ENCODE measurements at places on chromosomes 4 and X.

GRCh38 chrX:115563633-115564162 lies 2.7 kb downstream of the PLS3 start:
- no peak for DNase-seq

- no peak for DNase-seq
Observed at GRCh38 chrX:102067966-102068723, 57.3 kb upstream of the TCEAL2 start.

DNA sequence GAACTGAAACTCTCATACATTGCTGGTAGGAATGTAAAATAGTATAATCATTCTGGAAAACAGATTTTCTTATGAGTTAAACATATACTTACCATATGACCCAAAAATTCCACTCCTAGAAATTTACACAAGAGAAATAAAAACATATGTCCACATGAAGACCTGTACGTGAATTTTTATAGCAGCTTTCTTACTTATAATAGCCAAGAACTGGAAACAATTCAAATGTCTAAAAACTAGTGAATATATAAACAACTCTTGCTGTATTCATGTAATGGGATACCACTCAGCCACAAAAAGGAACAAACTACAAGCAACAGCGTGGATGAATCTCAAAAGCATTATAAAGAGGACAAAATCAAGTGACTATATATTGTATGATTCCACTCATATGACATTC lies 27.5 kb downstream of the TMEM156 start:
- DNase-seq, result no peak

DNA sequence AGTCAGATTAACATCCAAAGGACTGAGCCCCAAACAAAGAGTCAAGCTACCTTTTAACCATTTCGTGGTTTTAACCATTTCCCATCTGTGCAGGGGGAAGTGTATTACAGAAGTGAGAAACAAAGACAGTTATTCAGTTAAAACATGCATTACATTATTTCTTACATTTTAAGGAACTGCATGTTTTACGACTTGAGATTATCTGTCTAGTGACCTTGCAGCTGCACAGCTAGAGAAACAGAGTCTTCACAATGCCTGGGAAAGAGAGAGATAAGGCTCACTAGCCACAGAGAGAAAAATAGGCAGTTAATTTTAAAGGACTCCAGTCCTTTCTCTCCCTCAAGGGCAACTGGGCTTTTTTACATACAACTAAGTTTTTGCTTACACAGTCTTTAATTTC lies 48.7 kb upstream of the KLHL4 start:
- DNase-seq, result no peak

DNA sequence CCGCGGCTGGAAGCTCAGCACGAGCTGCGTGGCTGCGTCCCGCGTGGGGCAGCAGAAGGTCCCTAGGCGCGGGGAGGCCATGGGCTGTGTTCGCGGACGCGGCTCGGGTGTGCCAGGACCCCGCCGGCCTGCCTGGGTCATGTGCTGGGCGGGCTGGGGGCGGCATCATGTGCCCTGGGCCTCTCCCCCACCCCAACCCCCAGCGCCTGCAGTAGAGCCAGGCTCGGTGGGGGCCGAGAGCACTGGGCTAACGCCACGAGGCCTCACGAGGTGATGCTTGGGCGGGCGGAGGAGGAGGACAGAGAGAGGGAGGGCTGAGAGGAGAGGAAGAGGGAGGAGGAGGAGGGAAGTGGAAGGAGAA lies at the start of gene GPR143:
Gene GPR143 (minus strand): TSS at position 111 of the 361 bp plus-strand sequence. CDS start 30 bp downstream, at position 81.
- DNase-seq, result no peak

- peak; percentile 33 for DNase-seq
Observed at GRCh38 chr4:47827343-47828047, 10.4 kb downstream of the CORIN start.

DNA sequence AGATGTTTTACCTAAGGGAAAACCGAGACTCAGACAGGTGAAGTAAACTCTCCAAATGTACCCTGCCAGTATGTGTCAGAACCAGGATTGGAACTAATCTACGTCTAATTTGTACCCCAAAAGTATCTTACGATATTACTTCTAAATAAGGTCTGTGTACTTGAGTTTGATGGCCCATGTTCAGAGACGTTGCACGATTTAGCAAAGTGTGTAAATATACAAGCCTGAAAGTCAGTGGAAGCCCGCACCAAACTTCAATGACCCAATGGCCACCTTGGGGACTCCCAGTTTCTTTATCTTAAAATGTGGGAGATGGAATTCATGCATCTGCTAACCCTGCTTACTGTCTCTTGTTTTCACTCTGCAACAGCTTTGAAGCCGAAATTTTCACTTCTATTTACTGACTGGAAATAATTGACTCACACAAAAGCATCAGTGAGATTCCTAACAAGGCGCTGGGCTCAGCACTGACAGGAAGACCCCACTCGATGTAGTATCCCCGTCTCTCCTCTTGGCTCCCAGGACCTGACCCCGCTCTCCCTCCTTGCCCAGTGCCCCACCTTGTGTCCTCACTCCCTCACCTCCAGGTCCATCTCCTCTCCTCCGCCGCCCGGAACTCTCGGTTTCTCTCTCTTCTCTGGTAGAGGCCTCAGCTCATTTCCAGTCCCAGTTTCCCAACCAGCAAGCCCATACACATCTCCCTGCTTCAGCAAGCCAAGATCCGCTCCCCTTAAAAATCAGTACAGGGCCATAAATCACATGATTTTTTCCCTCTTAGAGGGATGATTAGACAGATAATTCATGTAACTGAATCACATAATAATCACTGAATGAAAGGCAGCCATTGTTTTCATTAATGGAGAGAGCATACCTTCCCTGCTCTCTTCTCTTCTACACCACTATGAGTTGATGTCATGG lies 42.8 kb downstream of the ENPP6 start:
- no peak for DNase-seq

- DNase-seq, result no peak
Observed at GRCh38 chrX:16188687-16189086, 21.4 kb downstream of the MAGEB17 start.

GRCh38 chr4:76053730-76054129 lies 17.9 kb upstream of the CXCL11 start:
- DNase-seq, result no peak

- no peak for DNase-seq
Observed at GRCh38 chr4:102754044-102754443, 6.7 kb downstream of the MANBA start.

DNA sequence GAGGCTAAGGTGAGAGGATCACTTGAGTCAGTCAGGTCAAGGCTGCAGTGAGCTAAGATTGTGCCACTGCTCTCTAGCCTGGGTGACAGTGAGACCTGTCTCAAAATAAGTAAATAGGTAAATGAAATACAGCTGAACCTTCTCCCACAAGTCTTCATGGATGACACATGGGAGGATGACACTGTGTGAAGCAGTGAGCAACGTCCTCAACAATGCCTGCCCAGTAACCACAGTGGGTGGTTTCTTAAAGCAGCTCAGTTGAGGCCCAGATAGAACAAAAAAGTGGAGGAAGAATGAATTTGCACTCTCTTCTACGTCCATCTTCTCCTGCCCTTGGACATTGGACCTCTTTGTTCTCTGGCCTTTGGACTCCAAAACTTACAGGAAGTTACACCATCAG lies 52.7 kb downstream of the MSX1 start:
- DNase-seq, result no peak

GRCh38 chr4:165398570-165398969 lies 19.8 kb downstream of the CPE start:
- DNase-seq, result peak; percentile 85

DNA sequence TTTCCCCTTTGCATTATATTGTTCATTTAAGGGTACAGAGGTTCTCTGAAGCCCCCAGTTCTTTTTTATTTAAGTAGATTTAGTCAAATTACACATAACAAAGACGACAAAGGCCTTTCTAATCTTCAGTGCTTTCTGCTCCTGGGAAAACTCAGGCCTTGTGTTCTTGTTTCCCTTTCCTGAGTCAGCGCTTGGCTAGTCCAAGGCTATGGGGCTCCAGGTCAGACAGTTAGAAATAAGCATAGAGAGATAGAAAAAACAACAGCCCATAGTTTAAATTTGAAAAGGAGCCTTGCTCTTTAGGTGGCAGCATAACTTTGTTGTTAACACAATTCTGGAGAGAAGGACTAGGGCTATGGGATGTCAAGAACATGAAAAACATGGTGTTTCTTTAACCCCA lies 97.3 kb downstream of the PPP1R2C start:
- DNase-seq, result no peak

- DNase-seq, result no peak
Observed at GRCh38 chr4:3672465-3672831, 93.7 kb upstream of the ADRA2C start.

- DNase-seq, result no peak
Observed at GRCh38 chrX:118062048-118062789, 54.4 kb downstream of the KLHL13 start.

DNA sequence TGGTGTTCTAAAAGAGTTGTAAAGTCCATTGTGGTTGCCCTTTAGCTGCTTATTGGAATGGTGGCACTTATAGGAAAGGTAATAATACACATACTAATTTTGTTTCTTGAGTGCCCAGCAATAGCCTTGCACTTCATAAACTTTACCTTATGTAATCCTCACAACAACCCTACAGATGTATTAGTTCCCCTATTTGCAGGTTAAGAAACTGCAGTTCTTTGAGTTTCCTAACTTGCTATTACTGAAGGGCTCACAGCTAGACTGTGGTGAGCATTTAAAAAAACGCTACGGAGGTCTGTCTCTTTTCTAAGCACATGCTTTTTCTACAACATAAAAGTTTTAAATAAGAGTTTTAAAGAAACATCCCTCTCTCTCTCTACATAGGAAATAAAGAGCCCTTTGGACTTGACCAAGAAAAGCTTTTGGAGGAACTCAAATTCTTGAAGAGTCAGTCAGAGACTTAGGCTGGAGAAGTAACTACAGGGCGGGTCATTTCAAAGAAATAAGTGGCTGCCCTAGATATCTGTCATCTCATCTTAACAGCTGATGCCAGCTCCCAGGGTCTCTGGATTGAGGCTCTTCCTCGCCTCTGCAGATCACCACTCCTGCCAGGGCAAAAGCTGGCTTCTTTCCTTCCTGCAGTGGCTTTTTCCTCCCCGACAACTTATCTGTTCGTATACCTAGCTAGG lies 42.0 kb upstream of the FBXW7 start:
- DNase-seq, result no peak

DNA sequence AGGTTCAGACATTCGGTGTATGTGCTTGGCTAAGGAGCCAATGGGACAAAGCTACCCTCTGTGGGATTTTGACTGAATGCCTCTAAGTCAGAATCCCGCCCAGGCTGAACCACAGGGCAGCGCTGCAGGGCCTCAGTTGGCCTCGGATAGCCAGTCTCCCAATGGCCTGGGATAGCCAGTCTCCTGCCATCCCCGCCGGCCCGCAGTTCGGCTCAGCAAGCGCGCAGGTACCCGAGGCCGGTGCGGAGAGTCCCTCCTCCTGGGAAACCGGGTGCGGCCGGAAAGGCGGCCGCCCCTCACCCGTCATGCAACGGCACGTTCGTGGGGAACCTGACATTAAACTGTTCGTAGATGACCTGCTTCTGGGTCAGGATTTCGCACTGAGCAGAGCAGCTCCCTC lies 16.1 kb downstream of the PPEF2 start:
- DNase-seq, result no peak

GRCh38 chr4:26619784-26620183 lies 35.9 kb downstream of the TBC1D19 start:
- DNase-seq, result no peak

- no peak for DNase-seq
Observed at GRCh38 chr4:601612-602558, 23.5 kb upstream of the PDE6B start.

DNA sequence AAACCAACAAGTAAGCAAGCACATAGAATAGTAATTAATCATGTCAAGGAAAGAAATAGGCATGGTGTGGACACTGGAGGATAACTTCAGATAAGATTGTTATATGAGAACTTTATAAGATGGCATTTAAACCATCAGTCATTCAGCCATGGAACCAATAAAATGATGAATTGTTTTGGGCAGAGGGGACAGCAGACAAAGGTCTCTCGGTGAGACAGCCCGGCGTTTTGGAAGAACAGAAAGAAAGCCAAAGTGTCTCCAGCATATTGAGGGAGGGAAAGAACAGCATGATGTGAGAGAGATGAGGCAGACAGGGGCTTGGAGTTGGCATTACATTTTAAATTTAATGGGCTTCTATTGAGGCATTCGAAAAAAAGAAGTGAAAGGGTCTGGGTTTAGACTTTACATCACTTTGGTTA lies 883 bp upstream of the PPM1K start:
- no peak for DNase-seq

- DNase-seq, result no peak
Observed at GRCh38 chr4:125432078-125432477, 117.3 kb downstream of the FAT4 start.

- DNase-seq, result no peak
Observed at GRCh38 chr4:5079581-5079980, 28.3 kb downstream of the STK32B start.

DNA sequence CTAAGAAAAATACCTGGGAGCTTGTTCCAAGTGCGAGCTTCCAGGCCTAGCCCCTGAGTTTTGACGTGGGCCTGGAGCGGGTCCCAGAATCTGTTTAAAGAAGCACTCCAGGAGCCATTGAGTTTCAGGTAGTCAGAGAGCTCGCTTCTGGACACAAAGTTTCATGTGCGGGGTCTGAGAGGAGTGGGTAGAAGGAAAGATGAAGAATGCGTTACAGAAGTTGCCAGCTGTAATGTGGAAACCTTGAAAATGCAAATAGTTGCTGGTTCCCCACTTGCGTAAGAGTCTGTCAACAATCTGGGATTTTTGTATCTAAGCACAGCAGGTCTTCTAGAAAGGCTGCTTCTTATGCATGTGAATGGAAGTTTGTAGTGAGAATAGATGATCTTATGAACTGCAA lies 77.5 kb upstream of the CLCN4 start:
- no peak for DNase-seq

DNA sequence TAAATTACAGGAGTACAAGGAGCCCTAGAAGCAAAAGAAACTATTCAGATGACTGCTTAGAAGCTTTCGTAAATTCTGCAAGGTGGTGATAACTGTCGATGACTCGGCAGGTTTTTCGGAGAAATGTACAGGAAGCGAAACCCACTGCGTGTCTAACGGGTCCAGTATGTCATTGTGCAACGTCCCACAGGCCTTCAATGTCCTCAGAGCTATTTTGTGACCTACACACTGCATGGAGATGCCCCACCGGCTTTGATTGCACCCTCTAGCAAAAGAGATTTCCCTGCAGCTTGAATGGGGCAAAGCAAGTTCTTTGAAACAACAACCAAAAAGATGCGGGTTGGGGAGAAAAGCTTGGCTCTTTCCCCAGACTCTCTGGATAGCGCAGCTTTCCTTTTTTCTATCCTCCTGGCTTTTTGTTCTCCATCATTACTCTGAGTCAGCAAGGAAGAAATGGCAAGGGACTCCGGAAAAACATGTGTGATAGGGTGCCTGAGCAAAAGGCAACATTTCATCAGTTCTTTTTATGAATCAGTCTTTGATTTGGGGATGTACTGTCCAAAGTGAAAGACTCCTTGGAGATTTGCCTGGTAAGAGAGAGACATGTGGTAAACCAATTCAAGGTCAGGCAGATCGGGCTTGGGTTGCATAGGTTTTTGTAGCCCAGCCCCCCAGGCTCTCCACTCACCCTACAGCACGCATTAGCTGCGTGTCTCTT lies 112.0 kb upstream of the TBL1X start:
- DNase-seq, result no peak

DNA sequence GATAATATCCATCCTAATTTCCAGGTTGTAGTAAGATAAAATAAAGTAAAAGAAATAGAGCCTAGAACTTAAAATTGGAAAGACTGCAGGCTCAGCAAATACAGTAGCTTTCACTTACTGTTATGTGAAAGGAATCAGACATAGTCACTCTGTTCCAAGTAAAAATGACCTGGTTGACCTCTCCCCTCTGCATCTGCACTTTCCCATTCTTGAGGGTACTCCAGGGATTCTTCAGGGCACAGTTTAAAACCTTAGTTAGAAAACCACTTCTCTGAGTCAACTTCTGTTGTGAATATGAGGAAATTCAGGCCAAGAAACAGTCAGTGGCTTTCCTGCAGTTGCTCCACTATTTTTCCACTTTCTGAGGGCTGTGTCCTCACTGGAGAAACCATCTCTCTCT lies 42.9 kb downstream of the FRAS1 start:
- DNase-seq, result no peak

Data from D341Med (cell line).